ENCODE measurements at places on chromosomes 4 and X.

DNA sequence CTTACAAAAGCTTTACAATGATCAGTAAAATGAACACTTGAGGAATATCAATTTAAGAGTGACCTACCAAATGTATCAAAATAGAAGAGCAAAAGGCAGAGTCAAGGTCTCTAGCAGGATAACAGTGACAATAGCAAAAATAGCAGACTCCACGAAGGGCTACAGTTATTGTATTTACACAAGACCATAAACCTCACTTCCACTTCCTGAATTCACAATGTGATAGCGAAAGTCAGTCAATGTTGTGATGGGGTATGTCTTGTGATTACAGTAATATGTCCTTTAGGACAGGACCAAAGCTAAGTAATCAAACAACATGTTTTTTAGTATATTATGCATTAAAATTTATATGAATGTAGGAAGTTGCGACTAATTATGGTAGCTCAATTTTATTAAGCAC, 139.6 kb downstream of the IQCM start:
- DNase-seq, result no peak

DNA sequence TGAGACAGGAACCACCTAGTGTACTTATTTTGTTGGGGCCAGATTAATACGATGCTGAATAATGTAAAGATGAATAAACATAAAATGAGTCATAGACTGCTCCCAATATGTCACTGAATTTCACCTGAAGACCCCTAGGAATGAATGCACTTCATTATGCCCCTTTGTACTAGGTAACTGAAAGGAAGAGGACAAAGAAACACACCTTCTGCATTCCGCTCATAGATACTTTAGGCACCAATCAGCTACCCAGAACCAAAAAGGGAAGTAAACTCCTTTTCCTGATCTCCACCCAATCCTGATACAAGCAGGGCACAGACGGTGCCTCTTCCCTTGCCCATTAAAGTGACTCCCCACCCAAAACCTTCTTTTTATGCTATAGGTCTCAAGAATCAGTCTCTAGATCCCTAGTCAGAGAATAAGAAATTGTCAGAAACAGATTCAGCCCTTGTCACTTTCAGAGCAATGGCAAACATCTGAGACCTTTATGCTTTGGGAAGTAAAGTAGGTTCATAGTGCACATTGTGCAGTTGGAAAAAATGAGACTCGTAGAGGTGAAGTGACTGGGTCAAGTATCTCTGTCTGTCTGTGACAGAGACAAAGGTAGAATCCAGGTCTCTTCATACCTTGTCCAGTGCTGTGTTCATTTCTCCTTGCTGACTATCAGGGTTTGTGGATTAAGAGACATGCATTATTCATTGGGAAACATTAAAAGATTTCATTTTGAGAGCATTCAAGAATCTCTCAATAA, 2.3 kb downstream of the GPR174 start:
- no peak for DNase-seq

DNA sequence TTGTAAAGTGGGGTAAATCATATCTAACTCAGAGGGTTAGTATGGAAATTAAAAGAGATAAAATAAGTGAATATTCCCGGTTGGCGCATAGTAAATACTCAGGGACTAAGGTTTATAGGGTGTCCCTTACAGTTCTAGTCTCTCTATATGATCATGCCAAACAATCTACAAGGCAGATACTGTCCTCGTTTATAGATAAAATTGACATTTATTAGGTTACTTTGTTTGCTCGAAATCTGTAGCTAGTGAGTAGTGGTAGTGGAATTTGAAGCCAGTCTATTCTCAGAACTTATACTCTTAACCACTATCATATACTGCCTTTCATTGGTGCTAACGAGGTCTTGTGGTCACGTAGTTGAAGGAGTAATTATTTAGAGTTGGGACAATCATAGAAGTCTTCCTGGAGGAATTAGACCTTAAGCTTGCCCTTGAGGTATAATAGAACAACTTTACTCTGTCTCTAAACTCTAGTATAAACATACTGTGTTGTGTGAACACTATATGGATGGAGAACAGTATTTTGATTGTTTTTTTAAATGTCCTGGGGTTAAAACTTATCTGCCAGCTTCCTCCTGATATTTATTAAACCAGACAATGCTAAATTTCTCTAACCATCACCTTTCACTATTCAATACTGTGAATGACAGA, 324.0 kb downstream of the STIM2 start:
- no peak for DNase-seq

DNA sequence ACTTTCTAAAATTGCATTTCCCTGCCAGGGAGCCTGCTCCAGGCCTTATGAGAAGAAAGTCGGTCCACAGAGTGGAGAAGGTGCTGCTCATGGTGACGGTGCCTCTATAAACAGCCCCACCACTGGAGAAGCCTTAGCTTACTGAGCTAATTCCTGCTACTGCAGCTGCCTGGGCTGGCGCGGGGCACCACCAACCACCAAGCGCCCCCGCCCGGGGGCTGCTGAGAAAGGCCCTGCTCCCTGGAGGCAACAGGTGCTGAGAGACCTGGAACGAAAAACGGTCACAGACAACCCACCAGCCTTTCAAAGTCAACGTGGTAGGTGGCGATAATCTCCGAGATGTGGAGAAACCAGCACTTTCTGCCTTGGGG, 2.9 kb downstream of the HCFC1 start:
- peak; percentile 54 for DNase-seq

DNA sequence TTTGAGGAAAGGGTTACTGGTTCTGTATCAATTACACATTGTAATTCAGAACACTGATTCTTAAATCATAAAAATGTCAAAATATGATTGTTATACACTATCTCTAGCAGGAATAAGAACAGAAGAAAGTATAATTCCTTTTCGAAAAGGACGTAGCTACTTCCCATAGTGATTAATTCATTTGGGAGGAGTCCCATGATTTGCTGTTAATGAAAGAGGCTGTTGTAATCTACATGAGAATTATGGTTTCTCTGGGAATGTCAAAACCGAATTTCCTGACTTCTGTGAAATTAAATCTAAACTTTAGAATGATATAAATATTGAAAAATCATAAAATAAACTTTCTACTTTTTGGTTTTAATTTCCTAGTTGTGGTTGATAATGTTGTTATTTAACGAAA, 191.1 kb upstream of the ETNPPL start:
- DNase-seq, result no peak

- no peak for DNase-seq
These were observed 508.6 kb upstream of the EPHA5 start for GRCh38 chr4:66178906-66179305.

- DNase-seq, result no peak
These were observed 105.7 kb upstream of the LIMCH1 start for GRCh38 chr4:41432219-41432618.

- DNase-seq, result peak; percentile 67
These were observed 2.5 kb upstream of the RS1 start for GRCh38 chrX:18674417-18674787.

GRCh38 chr4:186347743-186348142, 81.8 kb downstream of the F11 start:
- DNase-seq, result no peak

DNA sequence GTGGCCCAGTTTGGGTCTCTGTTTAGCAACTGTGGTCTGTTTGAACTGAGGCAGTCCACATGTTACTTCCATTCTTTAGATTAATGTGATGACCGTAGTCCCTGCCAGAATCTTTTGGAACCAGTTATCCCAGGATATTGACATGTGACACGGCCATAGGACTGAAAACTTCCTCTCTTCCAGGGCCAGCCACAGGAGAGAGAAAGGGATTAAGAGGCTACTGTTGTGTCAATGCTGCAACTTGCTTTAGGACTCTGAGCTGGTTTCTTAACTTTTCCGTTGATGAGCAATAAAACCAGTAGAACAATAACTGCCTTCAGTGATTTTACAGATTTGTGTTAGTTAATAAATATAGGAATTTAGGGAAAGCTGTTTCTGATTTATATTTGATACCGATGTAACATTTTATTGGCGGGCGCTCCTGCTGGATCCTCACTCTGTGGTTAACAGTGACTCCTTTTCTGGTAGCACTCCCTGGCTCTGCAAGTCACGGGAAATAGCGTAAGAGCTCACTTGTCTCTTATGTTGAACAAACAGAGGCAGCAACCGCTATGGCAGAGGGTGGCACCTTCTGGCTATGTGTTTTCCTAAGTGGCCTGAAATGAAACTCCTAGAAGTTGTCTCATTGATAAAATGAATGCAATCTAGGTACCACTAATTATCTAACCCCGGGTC, 2.5 kb downstream of the TENM3 start:
- no peak for DNase-seq

Measured in suprapubic skin (tissue), 4 donors.